ENCODE measurements at places on chromosomes 7 and 10.

GRCh38 chr10:126561294-126561920 lies 109.1 kb downstream of the C10orf90 start:
- DNase-seq, result no peak

DNA sequence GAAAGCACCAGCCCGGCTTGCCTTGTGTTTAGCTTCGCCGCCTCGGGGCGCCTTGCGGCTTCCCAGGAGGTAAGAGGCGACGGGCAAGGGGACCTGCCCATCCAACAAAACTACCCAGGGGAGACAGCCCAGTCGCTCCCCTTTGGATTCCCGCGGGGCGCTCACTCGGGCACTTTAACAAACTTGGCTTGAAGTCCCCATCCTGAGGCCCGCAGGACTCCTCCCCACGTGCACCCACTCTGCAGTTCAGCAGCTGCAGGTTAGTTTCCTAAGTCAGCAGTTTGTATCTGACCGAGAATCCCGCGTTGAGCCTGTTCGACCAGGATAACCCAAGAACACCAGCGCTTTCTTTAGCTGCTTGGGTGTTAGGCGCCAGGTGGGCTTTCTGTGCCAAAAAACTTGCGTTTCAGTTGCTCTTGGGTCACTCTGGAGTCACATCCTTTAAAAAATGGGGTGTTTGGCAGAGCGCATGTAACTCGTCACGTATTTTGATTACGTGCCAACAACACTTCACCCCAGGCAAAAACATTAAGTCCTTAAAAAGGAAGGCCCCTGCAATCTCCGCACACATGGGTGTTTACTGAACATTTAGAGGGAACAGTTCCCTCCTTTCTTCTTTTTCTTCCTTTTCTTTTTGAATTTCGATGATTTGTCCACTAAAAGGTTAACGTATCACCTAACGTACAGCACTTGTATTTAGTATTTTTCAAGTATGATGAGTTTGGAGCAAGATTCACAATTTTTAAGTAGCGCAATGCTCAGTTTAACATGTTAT lies 876 bp downstream of the DNAH11 start:
- DNase-seq, result no peak

DNA sequence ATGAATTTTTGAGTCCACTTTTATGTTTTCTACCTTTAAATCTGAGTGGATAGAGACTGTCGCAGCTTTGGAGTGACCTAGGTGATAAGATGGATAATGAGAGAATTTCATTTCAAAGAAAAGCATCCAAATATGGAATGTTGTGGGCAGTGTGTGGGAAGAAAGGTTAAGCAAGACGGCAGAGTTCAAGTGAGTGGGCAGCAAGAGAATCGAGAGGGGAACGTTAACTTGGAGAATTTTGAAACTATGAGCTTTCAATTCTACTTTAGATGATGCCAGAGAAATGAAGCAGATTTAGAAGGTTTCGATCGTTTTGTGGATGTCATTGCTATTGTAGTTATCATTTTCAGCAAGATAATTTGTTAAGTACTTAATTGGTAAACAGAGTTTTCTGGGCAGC lies 73.0 kb downstream of the XRCC2 start:
- no peak for DNase-seq

- DNase-seq, result no peak
Measured at GRCh38 chr10:121165276-121165675, 314.1 kb downstream of the WDR11 start.

- DNase-seq, result peak; percentile 45
Measured at GRCh38 chr7:149209518-149210269, 14.3 kb downstream of the ZNF282 start.

DNA sequence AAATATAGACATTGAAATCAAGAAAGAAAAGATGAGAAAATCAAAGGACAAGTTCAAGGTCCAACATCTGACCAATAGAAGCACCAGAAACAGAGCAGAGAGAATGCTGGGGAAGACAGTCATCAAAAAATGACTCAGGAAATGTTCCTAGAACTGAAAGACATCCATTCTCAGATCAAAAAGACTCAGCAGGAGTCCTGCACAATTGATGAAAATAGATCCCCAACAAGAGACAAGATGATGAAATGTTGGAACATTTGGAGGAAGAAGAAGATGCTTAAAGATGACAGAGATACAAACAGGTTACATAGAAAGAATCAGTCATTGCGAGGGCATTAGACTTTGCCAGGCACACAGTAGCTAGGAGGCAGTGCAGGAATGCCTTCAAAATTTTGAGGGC lies 30.0 kb upstream of the EIF5AL1 start:
- DNase-seq, result no peak

GRCh38 chr10:77279207-77279606 lies 358.4 kb downstream of the KCNMA1 start:
- no peak for DNase-seq

DNA sequence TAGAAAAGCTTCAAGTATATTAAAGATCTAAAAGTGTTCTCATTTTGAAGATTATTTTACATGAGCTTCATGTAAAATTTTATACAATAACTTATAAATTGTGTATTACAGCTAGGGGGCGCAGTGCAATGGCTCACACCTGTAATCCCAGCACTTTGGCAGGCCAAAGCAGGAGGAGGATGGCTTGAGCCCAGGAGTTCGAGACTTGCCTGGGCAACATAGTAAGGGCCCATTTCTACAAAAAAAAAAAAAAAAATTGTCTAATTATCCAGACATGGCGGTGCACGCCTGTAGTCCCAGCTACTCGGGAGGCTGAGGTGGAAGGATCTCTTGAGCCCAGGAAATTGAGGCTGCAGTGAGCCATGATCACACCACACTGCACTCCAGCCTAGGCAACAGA lies 16.6 kb downstream of the ACBD5 start:
- peak; percentile 13 for DNase-seq

DNA sequence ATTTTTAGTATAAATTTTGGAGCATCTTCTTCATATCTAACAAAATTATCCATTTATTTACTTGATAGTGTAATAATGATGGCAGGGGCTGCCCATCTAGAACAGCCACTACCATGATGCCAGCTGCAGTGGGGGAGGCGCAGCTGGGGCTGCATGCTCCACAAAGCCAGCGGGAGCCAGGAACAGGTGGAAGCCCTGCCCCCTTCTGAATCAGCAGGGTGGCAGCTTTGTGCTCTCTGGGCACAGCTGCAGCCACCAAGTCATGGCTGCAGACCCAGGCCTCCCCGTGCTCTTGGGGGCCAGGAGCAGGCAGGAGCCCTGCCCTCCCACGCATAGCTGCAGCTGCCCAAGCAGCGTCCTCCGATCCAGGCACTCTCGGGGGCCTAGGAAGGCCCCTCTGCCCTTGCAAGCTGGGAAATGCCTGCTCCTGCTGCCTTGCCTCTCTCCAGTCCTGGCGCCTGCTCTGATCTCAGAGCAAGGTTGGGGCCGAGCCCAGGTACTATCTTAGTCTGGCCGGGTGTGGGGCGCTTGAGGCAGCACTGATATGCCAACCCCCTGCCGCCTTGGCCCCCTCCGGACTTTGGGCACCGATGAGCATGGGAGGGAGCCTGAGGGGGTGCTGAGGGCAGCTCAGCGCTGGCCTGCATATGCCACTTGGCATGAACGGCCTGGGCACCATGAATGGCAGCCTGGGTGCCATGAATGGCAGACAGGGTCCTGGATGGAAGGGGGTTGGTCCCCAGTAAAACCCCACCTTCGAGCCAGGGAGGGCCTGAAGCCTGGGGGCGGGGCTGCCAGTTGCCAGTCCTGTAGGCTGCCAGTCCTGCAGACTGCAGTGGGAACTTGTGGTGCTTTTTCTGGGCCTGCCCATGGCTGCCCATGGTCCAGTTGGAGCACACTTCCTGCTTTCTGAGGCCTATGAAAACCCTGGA lies 1110.8 kb upstream of the POT1 start:
- no peak for DNase-seq

GRCh38 chr10:97974526-97975525 lies 55.6 kb downstream of the CRTAC1 start:
- DNase-seq, result no peak

GRCh38 chr7:105322655-105323277 lies 66.0 kb downstream of the SRPK2 start:
- no peak for DNase-seq

GRCh38 chr7:107113866-107114265 lies 54.9 kb upstream of the HBP1 start:
- no peak for DNase-seq

DNA sequence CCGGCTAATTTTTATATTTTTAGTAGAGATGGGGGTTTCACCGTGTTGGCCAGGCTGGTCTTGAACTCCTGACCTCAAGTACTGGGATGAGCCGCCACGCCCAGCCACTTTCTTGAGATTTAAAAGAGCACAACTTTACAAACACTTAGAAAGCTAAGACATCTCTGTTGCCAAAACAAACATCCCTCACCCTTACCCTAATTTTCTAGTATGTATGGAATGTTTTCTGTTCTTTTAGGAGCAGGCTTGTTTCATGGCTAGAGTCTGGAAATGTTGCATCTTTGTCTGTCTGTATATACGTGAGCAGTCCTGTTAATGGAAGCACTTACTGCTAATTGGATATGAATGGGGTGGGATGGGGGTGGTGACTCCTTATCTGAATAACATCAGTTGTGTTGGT lies 2.9 kb downstream of the OLAH start:
- no peak for DNase-seq

- DNase-seq, result no peak
Measured at GRCh38 chr10:99429517-99430095, 818 bp downstream of the GOT1 start.

DNA sequence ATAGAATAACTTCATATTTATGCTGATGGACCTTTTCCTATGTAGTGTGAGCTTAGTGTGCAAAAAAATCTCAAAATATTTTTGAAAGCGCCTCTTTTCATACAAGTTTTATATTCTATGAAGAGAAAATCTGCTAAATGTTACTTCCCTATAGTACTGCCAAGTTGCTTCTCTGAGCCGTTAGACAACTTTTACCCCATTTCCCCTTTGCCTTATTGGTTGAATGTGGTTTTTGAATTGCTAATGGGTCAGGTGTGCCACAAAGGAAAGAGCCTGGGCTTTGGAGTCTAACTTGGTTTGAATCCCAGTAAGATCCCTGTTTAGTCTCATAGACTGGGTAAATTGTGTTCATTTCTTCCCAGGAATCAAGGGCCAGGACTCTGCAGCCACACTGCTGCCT lies 261.5 kb downstream of the SNX10 start:
- no peak for DNase-seq

- DNase-seq, result no peak
Measured at GRCh38 chr10:74523199-74523598, 303.2 kb upstream of the KAT6B start.

GRCh38 chr7:24971333-24972165 lies 8.4 kb downstream of the OSBPL3 start:
- DNase-seq, result no peak

- no peak for DNase-seq
Measured at GRCh38 chr7:4134631-4135030, 547.5 kb upstream of the FOXK1 start.

DNA sequence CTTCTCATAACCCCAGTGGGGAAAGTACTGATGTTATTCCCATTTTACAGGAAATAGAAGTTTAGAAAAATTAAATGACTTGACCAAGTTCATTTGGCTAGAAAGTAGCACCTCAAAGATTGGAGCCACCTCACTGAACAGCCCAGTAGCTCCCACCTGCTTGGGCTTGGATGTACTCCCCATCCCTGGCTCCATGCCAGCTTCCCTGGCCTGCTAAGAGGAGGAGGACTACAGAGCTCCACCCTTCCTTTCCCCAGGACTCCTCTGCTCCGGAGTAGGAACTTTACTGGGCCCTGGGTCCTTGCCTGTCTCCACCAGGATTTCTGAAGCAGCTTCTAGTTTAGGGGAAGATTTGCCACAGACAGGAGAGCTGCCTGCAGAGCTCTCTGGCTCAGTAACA lies 3.1 kb downstream of the HPS6 start:
- DNase-seq, result no peak

DNA sequence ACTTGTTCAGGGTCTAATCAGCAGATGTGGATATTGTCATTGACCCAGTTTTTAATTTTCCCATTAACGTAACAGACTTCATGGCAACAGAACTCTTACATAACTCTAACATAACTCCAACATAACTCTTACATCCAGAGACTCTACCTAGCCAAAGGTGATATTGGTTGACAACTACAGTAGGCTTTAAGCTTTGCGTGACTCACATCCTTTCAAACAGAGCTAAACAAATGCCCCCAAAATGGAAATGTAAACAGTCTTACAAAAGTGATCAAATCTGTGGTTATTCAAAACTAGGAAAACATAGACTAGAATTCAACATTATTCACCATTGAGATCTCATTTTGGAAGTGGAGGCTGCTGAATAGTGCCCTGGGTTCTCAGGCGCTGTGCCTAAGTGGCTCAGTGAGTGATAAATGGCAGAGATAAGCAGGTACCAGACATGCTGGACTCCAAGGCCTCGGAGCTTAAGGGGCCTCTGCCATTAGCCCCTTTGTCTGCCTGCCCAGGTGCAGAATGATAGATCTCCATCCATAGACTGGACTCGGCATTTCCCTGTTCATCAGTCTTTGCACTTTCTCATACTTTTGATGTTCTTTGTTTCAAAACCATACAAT lies 34.3 kb upstream of the BTBD16 start:
- no peak for DNase-seq

- no peak for DNase-seq
Measured at GRCh38 chr10:14491811-14492210, 161.1 kb upstream of the FRMD4A start.

GRCh38 chr10:34801097-34801733 lies 13.9 kb downstream of the PARD3 start:
- no peak for DNase-seq

DNA sequence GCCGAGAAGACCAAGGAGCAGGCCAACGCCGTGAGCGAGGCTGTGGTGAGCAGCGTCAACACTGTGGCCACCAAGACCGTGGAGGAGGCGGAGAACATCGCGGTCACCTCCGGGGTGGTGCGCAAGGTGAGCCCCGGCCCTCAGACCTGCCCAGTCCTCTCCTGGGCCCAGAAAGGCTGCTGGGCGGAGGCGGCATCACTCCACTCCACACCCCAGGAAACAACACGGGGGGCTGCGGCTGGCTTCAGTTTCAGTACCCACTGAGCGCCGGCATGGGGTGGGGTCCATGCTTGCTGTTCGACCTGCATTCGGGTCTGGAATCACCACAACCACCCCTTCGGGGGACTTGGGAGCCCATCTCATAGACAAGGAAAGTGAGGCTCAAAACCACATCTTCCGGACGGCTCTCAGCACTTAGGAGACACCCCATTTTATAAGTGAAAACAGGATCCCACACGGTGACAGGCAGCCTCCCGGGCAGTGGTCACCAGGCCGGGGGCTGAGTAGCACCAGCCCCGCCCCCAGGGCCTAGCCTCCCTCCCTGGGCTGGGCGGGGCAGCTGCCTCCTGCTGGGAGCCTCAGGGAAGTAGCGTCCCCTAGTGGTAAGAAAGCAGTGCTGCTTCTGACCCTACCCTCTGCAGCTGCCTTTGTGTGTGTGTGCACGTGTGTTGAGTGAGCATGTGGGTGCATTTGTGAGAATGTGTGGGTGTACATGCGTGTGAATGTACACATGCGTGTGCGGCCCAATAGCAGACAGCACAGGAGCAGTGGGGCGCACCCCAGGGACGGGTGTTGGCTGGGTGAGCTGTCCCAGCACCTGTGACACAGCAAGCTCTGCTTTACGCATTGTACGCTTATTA lies 1.8 kb downstream of the SNCG start:
- DNase-seq, result no peak

- DNase-seq, result no peak
Measured at GRCh38 chr10:69710008-69710888, 80.2 kb downstream of the FAM241B start.

Data from activated T-helper 1 cell treated with anti-CD3 and anti-CD28 coated beads, Interleukin-2, amount 50 U/mL, for 16 hours (primary cell).